Esophagus muscularis mucosa (tissue), 4 donors: ENCODE measurements at places on chromosomes 7 and 10. TPM values are rescaled to one million over a fixed set of nuclear protein-coding genes. Genes with fewer than 3 reads are reported as not detected.

GRCh38 chr10:131925011-131925649 is 24.3 kb downstream of the PPP2R2D start:
- no peak for DNase-seq

GRCh38 chr7:99199226-99199625 is 8.7 kb downstream of the KPNA7 start:
- no peak for DNase-seq

The IDI1 gene
- 22.4 TPM for total RNA-seq

GRCh38 chr10:43348511-43349312 is 22.7 kb upstream of the FXYD4 start:
- DNase-seq, result peak; percentile 95

The CYP26C1 gene
- total RNA-seq, result 0.39 TPM

DNA sequence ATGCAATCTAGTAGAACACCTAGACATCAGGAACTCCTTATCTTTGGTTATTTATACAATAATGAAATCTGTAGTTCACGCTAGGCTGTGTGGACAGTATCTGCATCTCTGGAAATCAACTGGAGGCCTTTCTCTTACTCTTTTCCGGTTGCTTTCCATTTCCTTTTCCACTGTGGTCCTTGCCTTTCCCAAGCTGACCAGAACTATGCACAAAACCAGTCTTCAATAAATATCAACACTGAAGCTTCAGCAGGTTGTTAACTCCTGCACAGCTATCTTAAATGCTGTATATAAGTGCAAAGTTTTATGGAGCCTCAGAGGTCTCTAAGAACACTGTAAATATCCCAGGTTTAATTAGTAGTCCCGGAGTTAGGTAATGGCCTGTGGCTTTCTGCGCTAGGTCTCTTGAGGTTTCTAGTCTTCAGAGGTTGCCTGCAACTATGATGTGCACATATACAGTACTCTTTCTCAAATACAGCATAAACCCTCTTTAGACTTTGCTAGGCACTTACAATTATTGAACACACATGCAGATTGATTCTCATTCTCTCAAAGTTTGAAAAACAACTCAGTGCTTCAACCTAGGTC is 2.4 kb downstream of the KLLN start:
- DNase-seq, result no peak

DNA sequence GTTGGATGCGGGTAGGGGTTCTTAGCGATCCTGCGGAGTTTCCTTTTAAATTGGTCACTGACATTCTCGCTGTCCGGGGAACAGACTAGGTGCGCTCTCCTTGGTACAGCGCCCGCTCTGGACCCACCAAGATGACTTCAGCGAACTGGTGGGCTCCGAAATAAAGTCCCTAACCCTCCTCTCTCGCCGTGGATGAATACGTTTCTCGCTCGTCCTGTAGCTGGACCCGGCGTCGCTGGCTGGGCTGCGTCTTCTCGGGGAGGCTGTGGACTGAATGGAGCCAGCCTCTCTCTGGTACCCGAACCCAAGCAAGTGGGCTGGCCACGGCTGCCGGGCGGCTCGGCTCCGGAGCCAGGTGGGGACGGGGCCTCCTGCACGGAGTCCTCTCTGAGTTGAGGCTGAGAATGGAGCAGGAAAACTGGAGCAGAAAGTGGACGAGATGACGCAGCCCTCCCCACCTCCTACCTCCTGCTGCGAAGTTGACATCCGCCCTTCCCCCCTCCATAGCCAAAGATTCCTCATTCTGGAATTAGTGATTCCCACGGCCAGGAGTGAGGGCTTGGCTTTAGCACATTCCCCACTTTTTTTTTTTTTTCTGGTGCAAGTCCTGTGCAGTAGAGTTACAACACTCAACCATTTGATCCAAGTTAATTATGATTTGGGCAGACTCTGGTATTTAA is 1.5 kb downstream of the UNC5B start:
- DNase-seq, result no peak

The KEL gene
- total RNA-seq, result not detected

The TEX47 gene
- total RNA-seq, result not detected

The BRAF gene
- 36.4 TPM for total RNA-seq

GRCh38 chr7:102077081-102077480 is 209.6 kb upstream of the SH2B2 start:
- no peak for DNase-seq

The SPDYE6 gene
- not detected for total RNA-seq

DNA sequence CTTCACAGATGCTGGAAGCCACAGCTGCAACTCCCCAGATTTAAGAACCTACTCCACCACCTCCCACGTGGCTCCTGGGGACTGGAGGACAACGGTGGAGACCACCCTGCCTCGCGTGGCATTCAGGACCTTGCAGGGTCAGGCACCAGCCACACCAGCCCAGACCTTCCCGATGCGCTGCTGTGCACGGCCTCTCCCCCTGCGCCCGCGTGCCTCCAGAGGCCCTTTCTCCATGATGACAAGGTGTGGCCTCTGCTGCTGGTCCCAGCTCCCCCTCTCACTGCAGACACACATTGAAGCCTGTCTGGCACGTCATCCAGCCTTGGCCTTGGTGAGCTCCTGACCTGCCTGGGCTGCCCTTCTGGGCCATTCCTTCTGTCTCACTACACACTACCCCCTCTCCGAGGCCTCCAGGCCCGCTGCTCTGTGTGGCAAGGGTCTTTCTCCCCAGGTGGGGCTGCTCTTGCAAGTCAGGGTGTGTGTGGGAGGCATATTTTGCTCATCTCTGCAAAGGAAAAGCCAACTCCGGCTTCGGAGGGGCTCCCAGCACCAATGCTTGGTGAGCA is 254.8 kb downstream of the MAD1L1 start:
- no peak for DNase-seq

DNA sequence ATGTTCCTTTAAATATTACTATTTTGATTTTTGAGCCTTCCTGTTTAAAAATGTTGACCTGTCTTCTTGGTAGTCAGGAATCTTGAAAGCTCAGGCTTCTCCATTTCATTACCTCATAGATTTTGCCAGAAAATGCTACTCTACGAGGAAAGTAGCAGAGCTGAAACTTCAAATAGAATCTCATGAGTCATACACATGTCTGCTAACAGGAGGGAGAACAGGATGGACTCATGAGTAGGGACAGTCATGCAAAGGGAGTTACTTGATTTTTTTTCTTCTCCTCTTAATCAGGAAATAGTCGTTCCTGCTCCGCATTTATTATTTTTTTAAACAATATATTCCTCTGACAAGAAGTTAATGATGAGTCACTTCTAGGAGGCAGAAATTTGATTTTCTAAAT is 37.0 kb upstream of the MINDY3 start:
- no peak for DNase-seq

DNA sequence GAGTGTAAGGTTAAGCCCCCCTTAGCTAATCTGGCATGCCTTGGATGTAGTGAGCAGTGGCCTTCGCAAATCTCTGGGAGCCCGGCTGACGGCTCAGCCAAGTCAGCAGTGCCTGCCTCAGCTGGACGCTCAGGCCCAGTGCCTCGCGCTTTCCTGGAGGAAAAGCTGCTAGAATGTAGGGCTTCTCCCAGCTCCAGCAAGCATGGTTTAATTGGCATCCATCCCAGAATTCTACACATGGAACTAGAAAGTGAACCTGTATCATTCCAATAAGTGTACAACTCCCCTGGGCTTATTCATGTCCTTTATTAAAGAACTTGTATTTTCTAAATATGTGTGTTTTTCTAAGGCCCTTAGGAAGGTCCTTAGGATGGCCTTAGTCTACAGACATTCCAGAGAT is 287.8 kb upstream of the SHH start:
- DNase-seq, result no peak

The TBXAS1 gene
- total RNA-seq, result 10.8 TPM

DNA sequence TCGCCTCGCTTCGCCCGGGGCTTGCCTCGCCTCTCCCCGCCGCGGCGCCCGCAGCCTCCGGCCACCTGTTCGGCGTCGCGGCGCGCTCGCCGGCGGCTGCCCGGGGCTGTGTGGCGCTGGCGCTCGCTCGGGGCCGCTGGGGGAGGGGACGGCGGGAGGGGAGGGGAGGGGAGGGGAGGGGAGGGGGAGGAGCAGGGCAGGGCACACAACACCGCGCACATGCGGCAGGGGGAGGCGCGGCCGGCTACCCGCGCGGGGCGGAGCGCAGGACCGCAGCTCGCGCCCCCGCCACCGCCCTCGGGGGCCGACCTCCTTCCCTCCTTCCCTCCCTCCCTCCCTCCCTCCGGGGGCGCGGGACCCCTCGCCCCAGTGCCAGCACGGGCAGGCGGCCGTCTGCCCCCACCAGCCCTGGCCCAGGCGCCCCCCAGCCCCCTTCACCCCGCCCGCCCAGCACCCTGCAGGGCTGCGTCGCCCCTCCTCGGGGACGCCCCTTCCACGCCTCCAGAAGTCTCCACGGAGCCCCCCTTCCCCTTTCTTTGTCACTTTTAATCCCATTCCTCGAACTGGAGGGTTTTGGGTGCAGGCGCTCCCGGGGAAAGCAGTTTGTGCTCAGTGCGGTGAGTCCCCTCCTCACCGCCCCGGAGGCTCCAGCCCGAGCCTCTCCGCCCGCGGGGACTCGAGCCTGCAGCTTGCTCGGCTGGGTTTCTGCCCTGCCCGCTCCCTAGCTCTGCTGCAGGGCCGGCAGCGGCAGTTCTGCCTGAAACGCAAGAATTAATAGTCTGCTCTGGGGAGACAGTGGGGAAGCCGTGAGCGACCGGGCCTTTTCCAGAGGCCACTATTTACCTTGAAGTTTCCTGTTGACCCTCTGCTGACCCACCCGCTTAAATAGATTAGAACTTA is at the start of gene PARD3:
Gene PARD3, minus strand, starts transcription at position 112 of the 900 bp plus-strand sequence. CDS start 301 bp downstream, outside the sequence.
- no peak for DNase-seq

DNA sequence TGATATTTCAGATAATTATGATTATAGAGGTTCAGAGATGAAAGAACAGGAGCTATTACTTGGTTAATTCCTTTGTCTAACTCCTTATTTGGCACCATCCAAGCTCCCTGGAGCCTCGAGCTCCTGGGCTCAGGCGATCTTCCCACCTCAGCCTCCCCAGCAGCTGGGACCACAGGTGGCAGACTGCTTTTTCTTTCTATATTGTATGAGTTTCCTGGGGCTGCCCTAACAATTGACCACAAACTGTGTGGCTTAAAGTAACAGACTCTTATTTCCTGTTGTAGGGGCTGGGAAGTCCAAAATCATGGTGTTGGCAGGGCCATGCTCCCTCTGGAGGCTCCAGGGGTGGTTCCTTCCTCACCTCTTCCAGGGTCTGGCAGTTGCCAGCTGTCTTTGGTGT is 163.3 kb upstream of the ADCY1 start:
- DNase-seq, result peak; percentile 55

DNA sequence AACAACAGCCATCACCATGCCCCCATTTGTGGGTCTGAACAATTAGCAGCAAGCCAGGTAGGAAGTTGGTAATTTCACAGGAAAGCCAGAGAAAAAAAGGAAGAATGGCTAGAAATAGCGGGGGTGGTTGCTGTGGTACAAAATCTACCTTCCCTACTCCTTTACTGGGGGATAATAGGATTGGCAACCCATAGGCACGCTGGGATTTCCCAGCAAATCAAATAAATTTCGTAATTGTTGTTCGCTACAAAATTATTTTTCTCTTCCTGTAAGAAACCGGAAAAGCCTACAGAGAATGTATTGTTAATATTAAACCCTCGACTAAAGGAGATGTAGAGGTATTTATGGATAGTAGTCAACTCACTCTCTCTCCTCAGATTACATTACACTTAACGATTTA is 123.9 kb downstream of the DOCK4 start:
- DNase-seq, result no peak

The PTN gene
- total RNA-seq, result 8.3 TPM

The SPDYE8 gene
- not detected for total RNA-seq

DNA sequence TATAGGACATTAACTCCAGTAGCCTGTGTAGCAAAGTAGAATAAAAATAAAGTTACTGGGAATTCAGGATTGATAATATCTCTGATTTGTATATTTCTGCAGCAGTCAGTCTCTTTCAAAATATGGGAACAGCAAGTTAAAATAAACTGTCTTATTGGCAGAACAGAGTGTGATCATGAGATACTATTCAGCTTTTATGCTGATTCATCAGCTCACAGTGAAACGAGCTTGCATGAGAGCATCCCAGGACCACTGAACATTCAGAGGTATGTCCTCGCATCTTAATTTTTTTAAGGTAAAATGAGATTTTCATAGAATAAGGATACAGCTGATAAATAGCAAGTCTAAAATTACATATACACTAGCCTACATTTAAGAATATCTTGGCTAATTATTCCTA is 282.5 kb upstream of the MYO3A start:
- DNase-seq, result no peak

DNA sequence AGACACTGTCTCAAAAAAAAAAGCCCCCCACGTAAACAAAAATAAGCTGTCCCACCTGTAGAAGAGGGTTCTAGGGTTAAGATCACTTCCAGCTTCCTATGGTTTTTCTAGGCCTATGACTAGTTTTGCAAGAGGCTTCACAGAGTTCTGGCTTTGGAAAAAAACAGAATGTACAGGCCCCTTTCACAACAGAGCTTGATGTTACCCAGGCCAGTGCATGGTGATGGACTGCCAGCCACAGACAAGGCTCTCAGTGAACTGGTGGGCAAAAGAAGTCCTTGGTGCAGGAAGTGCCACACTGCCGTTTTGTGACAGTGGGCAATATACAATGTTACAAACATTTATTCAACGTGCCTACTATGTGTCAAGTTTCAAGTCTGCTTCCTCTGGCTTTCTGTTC is 18.3 kb upstream of the EFCAB10 start:
- DNase-seq, result no peak

DNA sequence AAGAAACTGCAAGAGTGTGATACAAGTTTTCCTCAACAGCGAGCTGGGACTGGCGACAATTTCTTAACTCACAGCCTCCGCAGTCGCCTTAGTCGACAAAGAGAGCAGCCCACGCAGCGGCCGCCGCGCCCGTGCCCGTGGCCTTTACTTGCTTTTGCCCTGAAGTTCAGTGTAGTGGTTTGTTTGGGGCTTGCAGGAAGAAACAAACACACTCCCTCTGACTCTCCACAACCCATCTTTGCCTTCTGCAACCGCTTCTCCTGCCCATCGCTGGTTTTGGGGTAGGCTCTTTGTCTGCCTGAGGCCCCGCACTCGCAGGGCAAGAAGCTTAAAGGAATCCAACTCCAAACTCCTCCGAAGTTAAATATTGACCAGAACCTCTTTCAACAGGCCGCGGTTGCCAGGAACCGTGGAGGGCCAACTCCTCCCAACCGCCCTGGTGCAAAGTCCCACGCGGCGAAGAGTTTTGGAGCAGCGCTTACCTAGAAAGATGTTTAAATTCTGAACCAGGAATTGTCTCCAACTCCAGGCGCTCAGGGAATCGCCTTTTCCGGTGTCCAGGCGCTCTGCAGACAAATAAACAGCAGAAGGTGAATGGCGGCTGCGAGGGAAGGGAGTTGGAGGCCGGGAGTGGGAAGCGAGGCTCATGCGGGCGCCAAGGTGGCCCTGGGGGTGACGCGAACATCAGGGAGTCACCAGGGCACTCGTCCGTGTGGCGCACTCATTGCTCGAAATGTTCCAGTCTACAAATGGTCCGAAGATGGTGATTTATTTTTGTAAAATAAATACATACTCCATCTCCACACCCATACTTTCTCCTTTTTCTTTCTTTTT is 8.3 kb downstream of the HOXA4 start:
- no peak for DNase-seq

The ADAM22 gene
- total RNA-seq, result 3.3 TPM

DNA sequence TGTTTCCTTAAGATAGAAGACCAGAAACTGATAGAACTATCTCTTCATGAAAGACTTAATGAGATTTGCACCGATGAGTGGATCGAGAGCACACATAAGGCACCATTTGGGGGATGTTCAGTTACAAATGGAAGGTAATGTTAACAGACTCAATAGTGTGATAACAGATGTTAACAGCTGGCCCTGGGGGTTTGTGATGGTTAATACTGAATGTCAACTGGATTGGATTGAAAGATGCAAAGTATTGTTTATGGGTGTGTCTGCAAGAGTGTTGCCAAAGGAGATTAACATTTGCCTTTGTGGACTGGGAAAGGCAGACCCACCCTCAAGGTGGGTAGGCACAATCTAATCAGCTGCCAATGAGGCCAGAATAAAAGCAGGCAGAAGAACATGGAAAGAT is 130.5 kb upstream of the DGKB start:
- no peak for DNase-seq
